ENCODE measurements at places on chromosomes 12 and 14.

DNA sequence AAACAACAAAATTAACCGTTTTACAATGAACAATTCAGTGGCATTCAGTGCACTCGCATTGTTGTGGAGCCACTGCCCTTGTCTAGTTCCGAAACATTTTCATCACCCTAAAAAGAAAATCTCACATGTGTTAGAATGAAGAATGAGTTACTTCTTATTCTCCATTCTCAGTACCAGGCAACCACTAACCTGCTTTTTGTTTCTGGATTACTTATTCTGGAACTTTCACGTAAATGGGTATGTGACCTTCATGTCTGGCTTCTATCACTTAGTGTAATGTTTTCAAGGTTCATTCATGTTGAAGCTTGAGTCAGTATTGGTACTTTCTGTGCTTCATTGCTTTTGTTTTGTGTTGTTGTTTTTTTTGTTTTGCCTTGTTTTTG lies 15.6 kb downstream of the RCOR1 start:
- no peak for DNase-seq

DNA sequence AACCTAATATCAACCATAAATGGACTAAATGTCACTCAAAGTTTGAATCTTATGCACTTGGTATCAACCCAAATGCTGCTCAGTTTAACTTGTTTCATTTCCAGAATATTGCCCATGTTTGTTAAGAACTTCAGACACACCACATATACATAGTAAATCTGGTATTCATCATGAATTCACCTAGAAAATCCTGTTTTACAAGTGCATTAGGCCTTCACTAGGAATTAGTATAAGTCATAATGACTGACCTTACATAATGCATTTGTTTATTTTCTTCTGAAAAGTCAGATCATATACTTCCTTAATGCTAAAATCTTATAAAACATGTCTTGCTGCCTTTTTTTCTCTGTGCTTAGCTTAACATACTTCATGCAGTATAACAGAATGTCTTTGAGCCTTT lies 66.1 kb downstream of the ABCD2 start:
- DNase-seq, result no peak

DNA sequence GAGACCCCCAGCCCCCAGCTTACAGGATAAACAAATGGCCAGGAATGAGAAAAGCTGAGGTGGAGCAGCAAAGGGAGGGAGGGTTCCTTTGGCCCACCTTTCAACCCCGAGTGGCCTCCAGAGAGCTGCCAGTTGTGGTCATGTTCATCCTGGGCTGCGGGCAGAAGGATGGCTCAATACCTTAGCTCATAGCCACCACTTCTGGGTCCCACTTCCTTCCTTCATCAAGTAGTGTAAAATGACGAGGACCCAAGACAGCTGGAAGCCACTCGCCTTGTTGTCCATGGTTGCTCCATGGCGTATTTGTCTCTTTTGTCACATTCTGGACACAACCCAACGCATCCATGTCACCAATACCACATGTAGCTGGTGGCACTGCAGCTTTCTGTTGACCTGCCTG lies 24.2 kb downstream of the CRACR2A start:
- DNase-seq, result no peak

DNA sequence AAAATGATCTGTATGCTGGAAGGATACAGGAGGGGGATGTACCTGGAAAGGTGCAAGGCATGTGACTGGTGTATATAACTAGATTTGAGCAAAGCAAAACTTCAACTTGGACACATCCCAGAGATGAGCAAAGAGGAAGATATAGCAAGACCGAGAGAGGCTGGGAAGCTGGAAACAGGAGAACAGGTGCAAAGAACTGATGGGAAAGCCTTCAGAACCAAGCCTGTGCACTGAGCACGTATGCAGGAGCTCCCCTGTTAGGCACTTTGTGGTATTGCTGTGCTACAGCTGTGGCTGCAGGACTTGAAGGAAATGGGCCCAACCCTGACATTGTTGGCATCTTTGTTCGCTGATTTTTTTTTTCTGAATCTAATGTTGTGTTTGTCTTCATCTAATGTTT lies 120.7 kb upstream of the PWP1 start:
- DNase-seq, result no peak

DNA sequence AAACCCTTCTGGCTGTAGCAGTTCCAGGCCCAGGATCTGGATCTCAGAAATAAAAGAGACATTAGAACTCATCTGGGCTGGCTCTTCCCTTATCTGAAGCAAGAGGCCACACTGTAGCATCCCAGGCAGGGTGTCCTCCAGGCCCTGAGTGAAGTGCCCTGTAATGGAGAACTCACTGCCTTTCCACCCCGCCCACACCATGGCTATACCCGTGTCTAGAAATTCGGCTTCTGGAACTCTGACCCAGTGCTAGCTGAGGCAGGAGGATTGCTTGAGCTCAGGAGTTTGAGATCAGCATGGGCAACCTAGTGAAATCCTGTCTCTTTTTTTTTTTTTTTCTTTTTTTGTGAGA lies 23.5 kb upstream of the PLEKHG3 start:
- DNase-seq, result no peak

- no peak for DNase-seq
Measured at GRCh38 chr12:85299053-85299452, 19.0 kb downstream of the ALX1 start.

DNA sequence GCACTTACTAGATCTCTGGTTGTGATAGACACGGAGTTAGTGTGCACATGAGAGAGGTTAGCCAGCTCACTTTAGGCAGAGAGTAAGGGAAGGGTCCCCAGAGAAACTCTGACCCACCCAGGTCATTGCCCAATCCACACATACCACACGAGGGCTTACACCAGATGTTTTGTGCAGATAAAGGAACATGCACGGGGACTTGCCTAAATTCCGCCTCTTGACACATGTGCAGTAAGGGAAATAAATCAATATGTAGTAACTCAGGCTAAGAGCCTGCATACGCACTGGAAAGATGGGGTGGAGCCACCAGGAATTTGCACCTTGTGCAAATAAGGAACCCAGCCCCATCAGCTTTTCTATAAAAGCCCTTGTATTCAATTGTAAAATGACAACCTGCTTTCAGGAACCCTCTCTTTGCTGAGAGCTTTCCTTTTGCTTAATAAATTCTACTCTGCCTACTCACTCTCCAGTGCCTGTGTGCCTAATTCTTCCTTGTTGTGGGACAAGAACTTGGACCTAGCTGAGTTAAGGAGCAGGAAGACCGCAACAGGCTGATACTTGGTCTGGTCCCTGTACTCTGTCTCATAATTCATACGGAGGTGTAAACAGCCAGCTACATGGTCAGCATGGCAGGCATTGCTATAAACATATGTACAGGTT lies 120.2 kb downstream of the EMP1 start:
- DNase-seq, result no peak

- no peak for DNase-seq
Measured at GRCh38 chr12:130571089-130571488, 145.0 kb downstream of the RIMBP2 start.

- no peak for DNase-seq
Measured at GRCh38 chr12:4486980-4487379, 41.4 kb upstream of the FGF6 start.

DNA sequence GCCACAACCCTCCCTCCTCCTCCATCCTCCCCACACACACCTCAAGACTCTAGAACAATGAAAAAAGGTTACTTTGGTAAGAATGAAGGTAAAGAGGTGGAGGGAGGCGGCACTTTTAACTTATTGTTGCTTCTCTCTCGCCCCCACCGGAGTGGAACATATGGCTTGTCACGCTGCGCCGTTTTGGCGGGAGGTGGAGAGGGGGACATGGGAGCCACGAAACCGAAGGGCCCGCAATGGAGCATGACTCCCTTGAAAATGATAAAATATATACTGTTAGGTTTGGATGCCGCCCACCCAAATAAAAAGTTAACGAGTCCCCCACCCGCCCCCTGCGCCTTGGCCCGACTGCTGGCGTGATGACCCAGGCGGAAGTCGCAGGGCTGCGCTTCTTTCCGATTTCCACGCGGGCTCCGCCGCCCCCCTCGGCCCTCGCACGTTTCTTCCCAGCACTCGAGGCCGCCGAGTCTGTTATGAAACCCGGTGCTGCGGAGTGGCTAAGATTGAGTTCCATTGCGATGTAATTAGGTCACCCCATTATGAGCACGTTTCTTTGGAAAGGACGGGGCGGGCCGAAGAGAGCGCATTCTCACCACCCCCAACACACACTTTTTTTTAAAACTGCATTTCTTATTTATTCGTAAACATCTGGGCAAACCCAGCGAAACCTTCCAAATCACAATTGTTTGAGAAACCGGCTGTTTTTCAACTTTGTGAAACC lies 1.4 kb upstream of the ZFP36L1 start:
- no peak for DNase-seq

DNA sequence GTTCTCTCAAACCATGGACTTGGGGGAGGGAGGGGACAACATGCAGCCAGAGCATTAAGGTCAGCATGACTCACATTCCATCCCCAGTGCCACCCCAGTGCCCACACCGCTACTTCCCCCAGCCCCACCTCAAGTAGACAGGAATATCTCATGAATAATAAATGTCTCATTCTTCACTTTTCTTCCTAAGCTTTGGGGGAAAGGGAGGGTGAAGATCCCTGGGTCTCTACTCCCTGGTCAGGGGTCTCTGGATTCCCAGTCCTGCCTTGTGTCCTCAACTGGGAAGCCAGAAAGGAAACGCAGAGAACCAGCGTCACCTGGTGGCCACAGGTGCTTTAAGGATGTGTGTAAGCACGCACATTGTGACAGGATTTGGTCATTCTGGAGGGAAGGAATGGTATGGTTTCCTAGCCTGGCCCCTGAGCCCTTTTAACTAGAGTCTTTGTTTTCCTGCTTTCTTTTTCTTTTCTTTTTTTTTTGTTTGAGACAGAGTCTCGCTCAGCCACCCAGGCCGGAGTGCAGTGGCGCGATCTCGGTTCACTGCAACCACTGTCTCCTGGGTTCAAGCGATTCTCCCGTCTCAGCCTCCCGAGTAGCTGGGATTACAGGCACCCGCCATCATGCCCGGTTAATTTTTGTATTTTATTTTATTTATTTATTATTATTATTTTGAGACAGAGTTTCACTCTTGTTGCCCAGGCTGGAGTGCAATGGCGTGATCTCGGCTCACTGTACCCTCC lies 3.4 kb downstream of the GPR84 start:
- no peak for DNase-seq

DNA sequence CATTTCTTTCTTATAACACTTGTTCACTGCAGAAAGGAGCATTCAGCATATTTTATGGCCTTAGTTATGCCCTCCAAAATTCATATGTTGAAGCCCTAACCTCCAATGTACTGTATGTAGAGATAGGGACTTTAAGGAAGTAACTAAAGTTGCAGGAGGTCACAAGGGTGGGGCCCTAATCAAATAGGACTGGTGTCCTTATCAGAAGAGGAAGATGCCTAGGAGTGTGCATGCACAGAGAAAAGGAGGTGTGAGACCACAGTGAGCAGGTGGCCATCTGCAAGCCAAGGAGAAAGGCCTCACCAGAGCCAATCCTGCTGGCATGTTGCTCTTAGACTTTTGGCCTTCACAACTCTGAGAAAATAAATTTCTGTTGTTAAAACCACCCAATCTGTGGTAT lies 12.9 kb upstream of the E2F7 start:
- DNase-seq, result no peak

DNA sequence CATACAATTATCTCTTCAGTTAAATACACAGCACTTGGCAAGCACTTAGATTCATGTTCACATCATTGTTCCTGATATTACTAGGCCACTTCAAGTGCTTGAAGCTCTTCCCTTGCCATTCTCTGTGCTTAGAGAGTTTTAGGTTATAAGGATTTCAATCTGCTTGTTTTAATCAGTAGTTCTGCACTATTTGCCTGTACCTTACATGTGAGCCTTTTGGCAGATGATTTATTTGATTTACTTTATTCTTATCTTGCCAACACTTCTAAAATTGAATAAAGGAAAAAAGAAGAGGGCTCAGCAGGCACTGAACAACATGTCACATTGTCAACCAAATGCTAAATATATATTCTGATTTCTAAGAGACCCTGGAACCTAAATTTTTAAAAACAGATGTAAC lies 363.8 kb upstream of the USP15 start:
- no peak for DNase-seq

DNA sequence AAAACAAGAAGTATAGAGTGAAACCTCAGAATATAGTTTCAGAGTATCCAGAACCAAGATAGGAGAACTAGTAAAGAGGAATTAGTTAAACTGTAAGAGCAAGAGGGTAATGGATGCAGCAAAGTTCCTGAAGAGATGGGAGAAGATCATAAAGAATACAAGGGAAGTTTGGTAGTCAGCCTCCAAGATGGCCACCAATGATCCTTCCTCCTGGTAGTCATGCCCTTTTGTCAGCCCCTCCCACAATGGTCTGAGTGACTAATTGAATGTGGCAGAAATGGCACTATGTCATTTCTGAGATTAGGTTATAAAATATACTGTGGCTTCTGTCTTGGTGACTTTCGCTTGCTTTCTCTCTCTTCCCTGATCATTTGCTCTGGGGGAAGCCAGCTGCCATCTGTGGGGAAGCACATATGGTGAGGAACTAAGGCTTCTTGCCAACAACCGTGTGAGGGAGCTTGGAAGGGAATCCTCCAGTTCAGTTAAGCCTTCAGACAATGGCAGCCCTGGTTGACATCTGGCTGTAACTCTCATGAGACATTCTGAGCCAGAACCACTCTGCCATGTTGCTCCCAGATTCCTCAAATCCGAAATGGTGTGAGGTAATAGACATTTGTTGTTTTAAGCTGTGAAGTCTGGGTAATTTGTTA lies 55.3 kb upstream of the AMN1 start:
- no peak for DNase-seq

DNA sequence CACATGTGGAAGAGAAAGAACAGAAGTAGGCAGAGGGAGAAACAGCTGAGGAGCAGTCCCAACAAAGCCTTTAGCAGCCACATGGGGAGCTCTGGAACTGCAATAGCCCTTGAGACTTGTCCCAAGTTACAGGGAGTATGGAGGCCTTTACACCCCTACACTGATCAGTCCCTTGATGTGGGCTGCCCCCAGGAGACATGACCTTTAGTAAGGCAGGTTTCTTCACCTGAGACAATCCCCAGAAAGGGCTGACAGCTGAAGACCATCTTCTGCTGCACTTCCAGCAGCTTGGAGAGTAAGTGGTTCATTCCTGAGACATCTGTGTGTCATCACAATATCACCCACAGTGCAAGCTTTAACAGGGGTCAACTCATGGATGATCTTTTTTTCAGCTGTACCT lies 8.6 kb upstream of the SNAPC1 start:
- DNase-seq, result no peak

- DNase-seq, result no peak
Measured at GRCh38 chr12:93980711-93981110, 167.7 kb upstream of the PLXNC1 start.

GRCh38 chr14:81990312-81990761 lies 456.7 kb upstream of the SEL1L start:
- no peak for DNase-seq

- no peak for DNase-seq
Measured at GRCh38 chr12:59927032-59927431, 331.2 kb downstream of the SLC16A7 start.

GRCh38 chr14:100644784-100645183 lies 57.6 kb upstream of the BEGAIN start:
- DNase-seq, result no peak
